ENCODE measurements at places on chromosomes 1 and 21. TPM values are rescaled to one million over a fixed set of nuclear protein-coding genes. Genes with fewer than 3 reads are reported as not detected.

DNA sequence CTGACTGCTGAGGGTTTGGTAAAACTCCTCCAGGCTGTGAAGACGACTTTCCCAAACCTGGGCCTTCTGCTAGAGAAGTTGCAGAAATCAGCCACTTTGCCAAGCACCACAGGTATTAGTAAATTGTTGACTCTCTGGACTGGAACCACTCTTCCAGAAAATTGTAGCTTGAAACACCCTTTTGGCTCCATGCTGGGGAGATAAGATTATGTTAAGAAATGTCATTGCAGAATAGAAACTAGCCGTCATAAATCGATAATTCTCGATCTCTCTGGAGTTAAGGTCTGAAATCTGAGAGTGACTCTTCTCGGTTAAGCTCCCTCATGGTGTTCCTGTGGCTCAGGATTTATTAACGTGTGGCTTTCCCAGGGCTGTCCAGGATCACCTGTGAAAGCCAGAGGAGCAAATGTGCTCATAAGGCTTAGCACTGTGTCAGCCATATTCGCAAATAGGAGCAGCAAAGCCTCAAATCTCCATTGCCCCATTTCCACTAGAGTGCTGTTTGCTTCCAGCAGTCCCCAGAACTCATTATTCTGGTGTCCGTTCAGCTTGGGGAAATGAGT is 54.6 kb downstream of the ZBTB40 start:
- no peak for DNase-seq

- no peak for DNase-seq
These were observed 39.5 kb downstream of the PDPN start for GRCh38 chr1:13623021-13623637.

GRCh38 chr1:225488676-225489075 is 60.8 kb upstream of the LBR start:
- DNase-seq, result no peak

The TBX15 gene
- polyA plus RNA-seq, result 0.96 TPM

The RNU1-3 gene
- polyA plus RNA-seq, result 3.0 TPM

The CLDN8 gene
- not detected for polyA plus RNA-seq

DNA sequence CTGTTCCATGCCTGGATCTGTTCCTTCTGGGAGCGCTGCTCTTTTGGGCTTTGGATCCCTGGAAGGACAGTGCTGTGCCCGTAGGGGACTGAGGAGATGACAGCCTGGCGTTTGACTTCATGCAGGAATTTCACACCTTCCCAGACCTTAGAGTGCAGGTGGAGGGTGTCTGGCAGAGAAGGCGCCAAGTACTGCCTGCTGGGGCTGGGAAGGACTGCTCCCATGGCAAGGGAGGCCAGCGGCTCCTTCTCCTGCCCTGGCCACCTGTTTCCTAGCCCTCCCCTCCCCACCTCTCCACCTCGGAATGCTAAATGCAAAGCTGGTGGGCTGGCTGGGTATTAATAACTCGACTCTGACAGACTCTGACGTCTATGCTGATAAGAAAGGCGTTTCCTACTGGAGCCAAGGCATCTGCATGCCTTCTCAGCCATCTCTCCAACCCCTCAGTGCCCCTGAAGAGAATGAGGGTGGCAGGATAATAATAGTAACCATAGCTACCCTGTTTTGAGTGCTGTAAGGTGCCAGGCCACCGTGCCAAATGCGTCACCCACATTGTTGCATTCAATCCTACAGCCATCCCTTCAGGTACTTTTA is 17.5 kb upstream of the PDIK1L start:
- DNase-seq, result no peak

GRCh38 chr1:7769673-7770412 is 1.3 kb upstream of the VAMP3 start:
- DNase-seq, result no peak
